Esophagus squamous epithelium (tissue), 5 donors: ENCODE measurements at places on chromosomes 3 and 15.

GRCh38 chr15:80203361-80203885, 48.6 kb downstream of the CTXND1 start:
- no peak overlapping the region for H3K27ac ChIP-seq
- no peaks in the 10 kb centered on the region for H3K27me3 ChIP-seq
- no peaks in the 10 kb centered on the region for H3K36me3 ChIP-seq
- DNase-seq = no peak

GRCh38 chr3:186467969-186468368, 76.2 kb downstream of the CRYGS start:
- H3K4me3 ChIP-seq = no peak overlapping the region
- no peak for DNase-seq
- H3K27me3 ChIP-seq = no peaks in the 10 kb centered on the region
- no peak overlapping the region for H3K27ac ChIP-seq
- H3K36me3 ChIP-seq = no peaks in the 10 kb centered on the region
- H3K4me1 ChIP-seq = no peaks in the 10 kb centered on the region

- peak overlapping the region; percentile 83 for H3K27ac ChIP-seq
- no peak overlapping the region for H3K4me3 ChIP-seq
- no peaks in the 10 kb centered on the region for H3K4me1 ChIP-seq
Observed at GRCh38 chr3:152331998-152332397, 63.3 kb downstream of the MBNL1 start.

DNA sequence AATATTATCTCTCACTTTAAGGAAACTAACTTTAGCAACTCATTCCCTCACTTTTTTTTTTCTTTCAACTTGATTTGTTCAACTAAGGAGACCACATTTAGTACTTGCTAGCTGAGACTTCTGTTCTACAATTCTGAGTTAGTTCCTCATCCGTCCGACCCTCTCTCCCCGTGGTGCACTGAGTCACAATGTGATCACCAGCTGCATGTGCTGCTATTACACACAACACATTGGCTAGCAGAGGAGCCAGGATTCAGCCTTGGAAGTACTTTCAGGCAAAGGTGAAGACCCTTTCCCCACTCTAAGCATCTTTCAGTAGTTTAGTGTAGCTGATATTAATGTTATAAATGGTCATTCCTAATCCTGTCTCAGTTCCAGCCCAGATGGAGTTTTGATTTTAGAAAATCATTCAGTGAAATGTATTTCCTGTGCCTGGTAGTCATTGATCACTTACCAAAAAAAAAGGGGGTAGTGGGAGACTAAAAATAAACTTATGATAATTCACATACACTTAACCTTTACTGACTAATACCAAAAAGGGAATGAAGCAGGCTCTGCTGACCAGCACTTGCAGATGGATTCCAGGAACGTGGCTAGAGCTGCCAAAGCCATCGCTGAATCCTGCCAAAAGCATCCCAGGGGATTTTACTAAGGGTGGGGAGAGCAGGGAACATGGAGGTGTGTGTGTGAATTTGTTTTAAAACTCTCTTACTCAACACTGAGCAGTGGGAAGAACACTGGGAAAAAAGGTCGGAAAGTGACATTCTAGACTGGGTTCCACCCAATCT, 424.8 kb downstream of the LPP start:
- H3K36me3 ChIP-seq = no peaks in the 10 kb centered on the region
- no peak overlapping the region for H3K4me3 ChIP-seq
- H3K4me1 ChIP-seq = peaks cover 31% of the 10 kb centered on the region
- H3K27me3 ChIP-seq = no peaks in the 10 kb centered on the region
- DNase-seq = no peak

GRCh38 chr3:157912514-157913451, 193.4 kb downstream of the SHOX2 start:
- H3K4me3 ChIP-seq = no peak overlapping the region
- H3K27me3 ChIP-seq = no peaks in the 10 kb centered on the region
- no peak for DNase-seq
- no peaks in the 10 kb centered on the region for H3K36me3 ChIP-seq
- no peak overlapping the region for H3K27ac ChIP-seq

GRCh38 chr3:46934498-46935167, 41.9 kb downstream of the CCDC12 start:
- peak overlapping the region; percentile 87 for H3K27ac ChIP-seq
- no peaks in the 10 kb centered on the region for H3K27me3 ChIP-seq
- H3K4me3 ChIP-seq = no peak overlapping the region
- H3K4me1 ChIP-seq = peaks cover 70% of the 10 kb centered on the region

- H3K4me3 ChIP-seq = no peak overlapping the region
- H3K36me3 ChIP-seq = no peaks in the 10 kb centered on the region
- H3K27ac ChIP-seq = no peak overlapping the region
Observed at GRCh38 chr15:61702224-61703020, 357.8 kb downstream of the VPS13C start.

DNA sequence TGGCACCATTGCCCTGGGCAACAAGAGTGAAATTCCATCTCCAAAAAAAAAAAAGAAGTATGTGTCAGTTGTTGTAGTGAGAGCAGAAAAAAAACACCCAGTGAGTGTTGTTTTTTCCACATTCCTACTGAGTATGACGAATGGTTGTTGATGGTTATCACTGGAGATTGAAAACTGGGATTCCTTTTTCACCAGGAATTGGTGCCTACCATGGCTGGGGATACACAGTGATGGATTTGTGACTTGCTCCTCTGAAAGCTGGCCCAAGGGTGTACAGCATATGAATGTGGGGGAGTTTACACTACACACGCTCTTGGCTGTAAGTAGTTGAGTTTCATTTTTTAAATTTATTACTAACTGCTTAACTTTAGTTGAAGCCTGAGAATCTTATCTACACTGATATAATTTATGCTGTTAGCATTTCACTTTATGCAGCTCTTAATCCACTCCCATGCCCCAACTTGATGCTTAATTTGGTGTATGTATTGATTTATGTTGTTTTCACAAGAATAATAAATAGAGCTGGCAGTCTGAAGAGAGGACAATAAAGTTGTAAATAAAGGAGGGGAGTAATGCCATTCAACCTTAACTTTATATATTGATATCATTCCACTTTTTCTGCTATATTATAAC, 56.0 kb upstream of the MME start:
- no peak for DNase-seq
- H3K36me3 ChIP-seq = no peaks in the 10 kb centered on the region
- H3K4me3 ChIP-seq = no peak overlapping the region
- H3K27ac ChIP-seq = no peak overlapping the region

GRCh38 chr3:31198890-31199289, 304.4 kb upstream of the GADL1 start:
- H3K4me1 ChIP-seq = no peaks in the 10 kb centered on the region
- no peak overlapping the region for H3K27ac ChIP-seq

- no peak for DNase-seq
- H3K27me3 ChIP-seq = no peaks in the 10 kb centered on the region
- no peak overlapping the region for H3K27ac ChIP-seq
Observed at GRCh38 chr15:63483521-63484371, 20.6 kb upstream of the USP3 start.

- no peak for DNase-seq
- no peaks in the 10 kb centered on the region for H3K27me3 ChIP-seq
- no peaks in the 10 kb centered on the region for H3K4me1 ChIP-seq
- no peak overlapping the region for H3K4me3 ChIP-seq
- no peaks in the 10 kb centered on the region for H3K36me3 ChIP-seq
- H3K27ac ChIP-seq = no peak overlapping the region
Observed at GRCh38 chr3:52714335-52715302, 8.7 kb downstream of the SPCS1 start.

GRCh38 chr3:49313896-49314688, 25.8 kb downstream of the USP4 start:
- no peak for DNase-seq
- H3K4me3 ChIP-seq = no peak overlapping the region
- no peak overlapping the region for H3K27ac ChIP-seq
- H3K27me3 ChIP-seq = no peaks in the 10 kb centered on the region
- H3K4me1 ChIP-seq = peaks cover 8% of the 10 kb centered on the region

DNA sequence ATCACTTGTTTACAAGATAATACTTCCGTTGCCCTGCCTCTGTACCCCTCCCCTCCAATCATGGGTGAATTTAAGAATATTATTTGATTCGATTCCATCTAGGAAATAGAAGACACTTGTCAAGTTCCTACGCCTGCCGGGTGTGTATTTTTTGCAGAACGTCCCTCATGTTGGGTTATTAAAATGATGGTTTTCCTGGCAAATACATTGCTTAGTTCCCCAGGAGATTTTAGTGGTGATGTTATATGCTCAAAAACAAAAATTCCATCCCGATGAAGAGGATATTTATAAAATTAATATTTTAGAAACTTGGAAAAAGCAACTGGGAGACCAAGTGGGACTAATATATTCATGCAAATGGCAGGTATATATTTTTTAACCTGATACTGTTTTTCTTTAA, 548.4 kb downstream of the EDEM1 start:
- H3K27ac ChIP-seq = no peak overlapping the region
- H3K4me1 ChIP-seq = no peaks in the 10 kb centered on the region

DNA sequence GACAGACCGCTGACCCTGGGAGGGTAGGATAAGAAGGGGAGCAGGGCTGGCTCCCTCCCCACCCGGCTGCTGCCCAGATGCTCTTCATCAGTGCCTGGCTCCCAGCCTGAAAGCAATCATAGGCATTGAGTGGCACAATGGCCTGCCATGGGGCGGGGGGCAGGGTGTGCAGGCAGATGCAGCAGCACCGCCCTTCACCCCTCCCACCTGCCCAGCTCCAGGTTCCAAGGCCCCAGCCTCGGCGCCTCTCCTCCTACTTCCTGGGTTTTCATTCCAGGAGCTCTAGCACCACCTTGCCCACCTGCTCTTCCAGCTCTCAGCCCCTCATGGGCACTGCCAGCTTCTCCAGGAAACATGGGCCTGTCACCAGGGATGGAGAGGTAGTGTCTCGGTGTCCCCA, 101.7 kb downstream of the MEGF11 start:
- no peak overlapping the region for H3K27ac ChIP-seq
- no peak overlapping the region for H3K4me3 ChIP-seq
- H3K4me1 ChIP-seq = no peaks in the 10 kb centered on the region
- no peaks in the 10 kb centered on the region for H3K27me3 ChIP-seq
- no peaks in the 10 kb centered on the region for H3K36me3 ChIP-seq
- DNase-seq = no peak

GRCh38 chr3:158094235-158095110, 11.7 kb downstream of the SHOX2 start:
- H3K36me3 ChIP-seq = no peaks in the 10 kb centered on the region
- H3K4me3 ChIP-seq = no peak overlapping the region
- H3K4me1 ChIP-seq = peaks cover 10% of the 10 kb centered on the region
- peaks cover 39% of the 10 kb centered on the region for H3K27me3 ChIP-seq

DNA sequence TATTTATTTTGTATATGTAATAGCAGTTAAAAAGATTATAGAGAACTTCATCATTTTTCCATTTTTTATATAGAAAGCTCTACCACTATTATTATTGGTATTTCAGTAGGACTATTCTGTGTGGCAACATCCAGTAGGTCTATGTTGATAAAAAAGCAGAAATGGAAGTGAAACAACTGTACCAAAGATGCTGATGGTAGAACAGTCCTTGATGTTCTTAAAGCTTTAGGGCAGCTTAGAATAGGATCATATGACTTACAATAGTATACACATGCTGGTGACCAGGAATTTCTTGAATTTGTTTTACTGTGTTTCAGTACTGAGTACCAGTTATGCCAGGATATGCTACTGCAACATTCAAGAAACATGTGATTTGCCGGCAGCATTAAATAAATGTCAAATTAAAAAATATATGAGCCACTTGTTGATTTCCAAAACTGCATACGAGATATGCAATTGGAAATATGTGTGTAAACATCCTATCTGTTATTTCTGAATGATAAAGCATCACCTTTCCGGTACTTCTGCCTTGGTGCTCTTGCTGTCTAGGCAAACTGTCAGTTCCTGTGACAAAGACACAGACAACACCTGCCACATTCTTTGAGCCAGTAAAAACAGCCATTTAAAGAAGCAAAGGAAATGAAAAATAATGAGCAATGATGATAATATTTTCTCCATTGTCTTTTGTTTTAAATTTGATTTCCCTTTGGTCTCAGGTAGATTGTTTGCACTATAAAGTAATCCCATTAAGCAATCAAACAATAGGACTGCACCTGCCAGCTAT, 649.2 kb downstream of the ZPLD1 start:
- H3K27me3 ChIP-seq = no peaks in the 10 kb centered on the region
- H3K4me3 ChIP-seq = no peak overlapping the region
- H3K4me1 ChIP-seq = no peaks in the 10 kb centered on the region
- no peak for DNase-seq
- H3K36me3 ChIP-seq = no peaks in the 10 kb centered on the region

DNA sequence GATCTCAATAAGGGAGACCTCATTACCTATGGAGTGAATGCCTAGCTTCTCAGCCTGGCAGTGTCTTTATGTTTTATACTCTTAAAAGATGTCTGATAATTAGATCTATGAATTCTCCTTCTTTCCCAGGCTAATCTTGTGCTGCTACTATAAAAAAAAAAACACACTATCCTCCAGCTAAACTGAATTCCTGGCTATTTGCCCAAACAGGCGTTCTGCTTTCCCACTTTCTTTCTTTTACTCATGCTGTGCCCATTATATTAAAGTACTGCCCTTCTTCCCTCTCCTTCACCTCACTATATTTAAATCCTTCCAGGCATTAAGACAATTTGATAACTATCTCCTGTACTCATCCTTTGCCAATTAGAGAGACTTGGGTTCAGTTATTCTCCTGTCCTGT, 1134.9 kb downstream of the ROBO2 start:
- H3K4me1 ChIP-seq = no peaks in the 10 kb centered on the region
- no peak overlapping the region for H3K27ac ChIP-seq
- H3K4me3 ChIP-seq = no peak overlapping the region
- DNase-seq = no peak
- H3K27me3 ChIP-seq = no peaks in the 10 kb centered on the region

GRCh38 chr3:195001961-195002861, 268.7 kb downstream of the XXYLT1 start:
- peak overlapping the region; percentile 74 for H3K27ac ChIP-seq
- DNase-seq = no peak
- no peaks in the 10 kb centered on the region for H3K27me3 ChIP-seq
- no peaks in the 10 kb centered on the region for H3K36me3 ChIP-seq

DNA sequence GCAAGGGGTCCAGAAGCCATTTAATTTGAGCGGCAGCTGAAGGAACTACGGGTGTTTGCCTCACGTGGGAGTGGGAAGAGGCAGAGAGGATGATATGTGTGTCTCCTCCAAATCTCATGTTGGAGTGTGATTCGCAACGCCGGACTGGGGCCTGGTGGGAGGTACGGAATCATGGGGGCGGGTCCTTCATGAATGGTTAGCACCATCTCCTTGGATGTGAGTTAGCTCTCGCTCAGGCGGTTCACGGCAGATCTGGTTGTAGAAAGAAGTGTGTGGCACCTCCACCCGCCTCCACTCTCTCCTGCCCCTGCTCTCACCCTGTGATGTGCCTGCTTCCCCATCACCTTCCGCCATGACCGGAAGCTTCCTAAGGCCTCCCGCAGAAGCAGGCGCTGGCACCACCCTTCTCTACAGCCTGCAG, 25.4 kb downstream of the XXYLT1 start:
- H3K27ac ChIP-seq = no peak overlapping the region
- H3K36me3 ChIP-seq = no peaks in the 10 kb centered on the region
- no peak overlapping the region for H3K4me3 ChIP-seq
- no peaks in the 10 kb centered on the region for H3K27me3 ChIP-seq

- no peak overlapping the region for H3K4me3 ChIP-seq
- no peaks in the 10 kb centered on the region for H3K27me3 ChIP-seq
- peaks cover 2% of the 10 kb centered on the region for H3K4me1 ChIP-seq
- DNase-seq = no peak
- H3K27ac ChIP-seq = no peak overlapping the region
Observed at GRCh38 chr3:55169161-55169560, 241.3 kb upstream of the LRTM1 start.

- no peak overlapping the region for H3K27ac ChIP-seq
- DNase-seq = no peak
- H3K27me3 ChIP-seq = no peaks in the 10 kb centered on the region
- H3K4me3 ChIP-seq = no peak overlapping the region
Observed at GRCh38 chr15:69797615-69798014, 300.1 kb downstream of the TLE3 start.

- no peak overlapping the region for H3K4me3 ChIP-seq
- no peaks in the 10 kb centered on the region for H3K4me1 ChIP-seq
- H3K27me3 ChIP-seq = no peaks in the 10 kb centered on the region
- H3K36me3 ChIP-seq = no peaks in the 10 kb centered on the region
Observed at GRCh38 chr3:46542801-46543201, 23.3 kb downstream of the LRRC2 start.
